ENCODE measurements at places on chromosomes 4 and X.

DNA sequence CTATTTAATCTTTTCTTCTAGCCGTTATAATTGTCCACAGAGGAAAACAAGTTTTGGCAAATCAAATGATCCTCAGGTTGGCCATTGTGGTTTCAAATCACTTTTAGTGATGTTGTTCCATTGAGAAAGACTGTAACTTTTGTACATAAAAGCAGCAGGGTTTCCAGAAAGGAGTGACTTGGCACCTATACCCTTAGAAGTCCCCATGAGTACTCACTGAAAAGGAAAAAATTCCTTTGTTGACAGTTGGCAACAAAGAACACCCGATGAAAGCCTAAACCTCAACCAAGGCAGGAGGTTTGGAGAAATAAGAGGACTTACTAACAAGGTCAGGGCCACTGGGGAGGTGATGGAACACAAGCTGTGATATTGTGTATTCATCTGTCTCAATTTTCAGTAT, 474.4 kb downstream of the RAPGEF2 start:
- DNase-seq, result no peak

DNA sequence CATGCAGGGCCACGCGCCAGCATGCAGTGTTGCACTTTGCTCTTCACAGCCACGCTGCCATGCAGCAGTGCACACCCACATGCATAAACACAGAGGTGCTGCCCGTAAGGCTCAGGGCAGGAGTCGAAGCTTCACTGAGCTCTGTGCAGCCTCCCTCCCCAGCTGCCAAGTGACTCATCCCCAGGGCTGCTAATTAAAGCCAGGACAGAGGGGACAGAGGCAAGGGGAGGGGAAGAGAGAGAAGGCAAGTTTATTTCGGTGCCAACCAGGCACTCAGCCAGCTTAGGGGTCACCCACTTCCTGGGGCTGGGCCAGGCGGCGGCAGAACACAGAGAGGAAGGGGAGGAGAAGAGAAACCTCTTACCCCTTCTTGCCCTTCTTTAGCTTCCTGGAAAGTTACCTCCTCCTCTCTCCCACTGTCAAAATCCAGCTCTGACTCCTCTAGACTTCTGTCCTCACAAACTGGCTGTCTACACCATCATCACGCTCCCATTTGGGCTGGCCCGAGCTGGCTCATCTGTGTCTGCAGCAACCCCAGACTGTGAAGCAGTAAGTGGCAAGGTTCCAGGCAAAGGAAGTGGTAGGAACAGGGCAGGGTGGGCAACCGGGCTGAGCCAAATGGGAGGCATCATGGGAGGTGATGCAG, 6.2 kb upstream of the IQSEC2 start:
- peak; percentile 27 for DNase-seq

DNA sequence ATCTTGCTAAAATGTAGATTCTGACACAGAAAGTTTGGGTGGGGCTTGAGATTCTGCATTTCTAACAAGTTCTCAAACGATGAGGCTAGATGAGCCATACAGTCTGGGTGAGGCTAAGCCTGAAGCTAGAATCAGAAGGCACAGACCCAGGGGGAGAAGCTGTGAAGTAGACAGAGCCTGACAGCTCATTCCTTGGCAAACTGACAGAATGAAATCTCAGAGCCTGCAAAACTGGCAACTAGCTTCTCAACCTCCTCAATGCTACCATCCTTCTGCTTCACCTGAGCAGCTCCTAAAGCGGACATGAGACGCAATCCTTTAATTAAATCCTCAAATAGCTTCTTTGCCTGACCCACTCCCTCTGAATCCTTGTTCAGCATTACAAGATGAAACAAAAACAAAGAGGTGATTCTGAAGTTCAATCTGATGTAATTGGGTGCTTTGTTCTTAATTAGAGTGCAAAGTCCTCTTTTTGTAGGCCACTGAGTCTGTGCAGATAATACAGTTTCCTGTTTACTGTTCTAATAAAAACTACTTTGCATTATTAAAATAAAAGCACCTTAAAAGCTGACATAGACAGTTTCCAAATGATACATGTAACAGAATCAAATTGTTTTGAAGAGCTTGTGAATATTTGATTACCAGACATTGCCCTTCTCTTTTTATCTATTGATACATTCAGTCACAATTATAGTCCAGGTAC, 71.0 kb upstream of the BMP2K start:
- no peak for DNase-seq

- DNase-seq, result no peak
Observed at GRCh38 chrX:149877636-149878035, 3.3 kb upstream of the MAGEA8 start.

- DNase-seq, result no peak
Observed at GRCh38 chr4:10959586-10959985, 275.0 kb upstream of the CLNK start.

DNA sequence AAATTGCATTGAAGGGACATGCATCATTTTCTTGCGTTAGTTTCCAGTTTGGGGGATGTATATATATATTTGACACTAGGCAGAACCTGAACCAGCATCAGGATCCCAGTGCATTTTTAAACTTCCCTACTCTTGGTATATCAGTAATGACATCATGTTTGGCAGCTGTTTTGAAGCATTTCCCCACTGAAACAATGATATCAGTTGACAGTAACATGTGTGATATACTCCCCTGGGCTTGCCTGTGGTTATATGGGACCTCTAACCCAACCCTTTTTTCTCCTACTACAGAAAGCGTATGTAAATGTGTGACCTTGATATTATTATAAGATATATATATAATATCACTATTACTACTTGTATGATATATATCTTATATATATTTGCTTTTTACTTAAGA, 225.9 kb upstream of the CASK start:
- no peak for DNase-seq

DNA sequence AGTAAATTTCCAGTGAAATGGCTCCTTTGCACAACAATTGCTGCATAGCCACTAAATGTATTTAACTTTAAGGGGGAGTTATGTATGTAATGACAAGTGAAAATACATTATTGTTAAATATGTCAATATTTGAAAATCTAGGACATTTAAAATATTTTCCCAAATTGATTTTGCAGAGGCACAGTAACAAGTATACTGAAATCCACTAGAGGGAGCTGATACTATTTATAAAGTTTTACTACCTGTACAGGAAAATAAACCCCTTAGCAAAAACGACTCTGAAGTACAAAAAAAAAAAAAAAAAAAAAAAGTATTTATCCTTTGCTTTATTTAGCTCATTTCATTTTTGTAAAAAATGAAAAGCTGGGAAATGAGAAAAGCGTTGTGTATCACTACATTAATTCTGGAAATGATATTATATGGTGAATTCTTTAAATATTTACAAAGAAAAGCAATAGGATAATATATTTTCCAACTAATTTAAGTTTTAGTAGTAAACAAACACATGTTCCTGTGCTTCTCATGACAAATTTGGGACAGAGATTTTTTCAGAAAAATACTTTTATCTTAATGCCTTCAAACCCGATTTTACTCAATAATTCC, 727.7 kb downstream of the DMD start:
- DNase-seq, result peak; percentile 2

DNA sequence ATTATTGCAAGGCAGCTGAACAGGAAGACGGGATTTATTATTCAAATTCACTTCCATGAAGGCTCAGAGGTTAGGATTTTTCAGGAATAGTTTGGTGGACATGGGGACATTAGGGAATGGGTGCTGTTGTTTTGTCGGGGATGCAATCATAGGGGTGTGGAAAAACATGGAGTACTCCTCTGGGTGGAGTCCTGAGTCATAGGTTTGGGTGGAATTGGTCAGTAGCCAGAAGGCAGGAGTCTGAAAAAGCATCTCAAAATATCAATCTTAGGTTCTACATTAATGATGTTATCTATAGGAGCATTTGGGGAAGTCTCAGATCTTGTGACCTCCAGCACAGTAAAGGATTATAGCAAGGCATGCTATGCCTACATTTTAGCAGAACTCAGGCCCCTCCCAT, 14.5 kb upstream of the ETNPPL start:
- DNase-seq, result no peak

DNA sequence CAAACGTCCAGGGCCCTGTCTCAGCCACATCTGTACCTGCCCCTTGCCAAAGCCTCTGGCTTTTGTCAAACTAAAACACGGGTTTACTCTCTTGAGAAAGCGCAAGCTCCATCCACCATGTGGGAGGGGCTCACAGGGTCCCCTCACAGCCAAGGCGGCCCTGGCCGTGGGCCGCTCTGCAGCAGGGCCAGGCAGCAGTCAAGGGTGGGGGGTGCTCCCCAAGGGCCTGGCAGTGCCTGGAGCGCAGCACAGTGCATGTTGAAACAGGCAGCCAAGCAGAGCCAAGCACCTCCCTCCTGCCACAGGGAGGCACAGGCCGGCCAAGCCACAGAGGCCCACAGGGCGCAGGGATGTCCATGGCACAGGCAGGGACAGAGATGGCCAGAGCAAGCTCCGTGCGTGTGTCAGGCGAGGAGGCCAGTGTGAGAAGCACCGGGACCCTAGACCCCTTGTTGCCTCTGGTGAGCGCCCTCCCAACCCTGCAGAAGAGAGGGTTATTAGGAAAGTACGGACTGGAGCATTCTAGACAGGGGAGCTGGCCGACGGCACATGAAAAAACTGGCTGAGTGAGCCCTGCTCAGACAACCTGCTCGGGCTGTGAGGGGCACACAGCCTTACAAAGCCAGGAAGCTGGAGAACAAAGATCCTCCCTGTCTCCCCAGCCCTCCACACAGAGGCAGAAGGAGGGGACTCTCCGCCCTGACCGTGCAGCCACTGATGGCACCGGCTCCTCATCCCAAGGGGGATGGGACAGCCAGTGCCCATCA, 39.0 kb downstream of the FAM53A start:
- no peak for DNase-seq

DNA sequence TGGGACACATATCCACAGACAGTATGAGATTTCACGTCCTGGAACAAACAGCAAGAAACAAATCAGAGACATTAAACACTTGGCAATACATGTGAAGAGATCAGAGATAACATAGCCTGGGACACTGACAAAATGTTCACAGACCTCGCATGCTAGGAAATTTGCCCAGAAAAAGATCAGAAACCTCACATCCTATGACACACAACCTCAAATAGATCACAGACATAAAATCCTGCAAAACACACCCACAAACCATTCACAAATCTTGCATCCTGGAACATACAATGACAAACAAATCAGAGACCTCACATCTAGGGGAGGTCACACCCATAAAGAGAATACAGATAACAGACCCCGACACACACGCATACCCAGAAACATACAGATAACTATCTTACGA, 18.0 kb downstream of the SUV39H1 start:
- no peak for DNase-seq

- no peak for DNase-seq
Observed at GRCh38 chr4:174256277-174256713, 27.2 kb downstream of the FBXO8 start.

- no peak for DNase-seq
Observed at GRCh38 chr4:146959692-146960091, 14.0 kb upstream of the TTC29 start.

- no peak for DNase-seq
Observed at GRCh38 chr4:174717828-174718227, 111.2 kb downstream of the GLRA3 start.

GRCh38 chr4:70581980-70582379, 10.1 kb upstream of the AMBN start:
- no peak for DNase-seq

DNA sequence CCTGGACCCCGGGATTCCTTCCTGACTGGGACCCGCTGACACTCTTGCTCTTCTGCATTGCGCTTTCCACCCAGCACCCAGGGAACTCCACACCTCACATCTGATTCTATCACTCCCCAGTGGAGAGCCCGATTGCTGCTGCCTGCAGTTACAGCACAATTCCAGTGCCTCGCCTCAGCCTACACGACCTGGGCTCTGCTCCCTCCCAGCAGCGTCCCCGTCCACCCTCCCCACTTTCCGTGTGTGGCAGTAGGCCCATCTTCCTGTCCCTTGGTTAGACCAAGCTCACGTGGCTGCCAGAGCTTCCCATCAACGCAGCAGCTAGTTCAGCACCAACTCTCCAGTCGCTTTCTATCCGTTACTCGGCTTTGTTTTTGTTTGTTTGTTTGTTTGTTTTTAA, 66.6 kb upstream of the SORBS2 start:
- DNase-seq, result no peak
